ENCODE measurements at places on chromosomes 5 and 9. TPM values are rescaled to one million over a fixed set of nuclear protein-coding genes. Genes with fewer than 3 reads are reported as not detected.

- H3K4me3 ChIP-seq: no peak overlapping the region
- no peaks in the 10 kb centered on the region for H3K4me1 ChIP-seq
- DNase-seq: peak; percentile 45
- H3K27ac ChIP-seq: no peak overlapping the region
Observed at GRCh38 chr5:129771058-129771838, 23.4 kb downstream of the MINAR2 start.

GRCh38 chr5:175214152-175214551 is 229.8 kb downstream of the DRD1 start:
- peak overlapping the region; percentile 40 for H3K27ac ChIP-seq
- H3K4me1 ChIP-seq: peaks cover 51% of the 10 kb centered on the region
- no peaks in the 10 kb centered on the region for H3K36me3 ChIP-seq
- peak; percentile 81 for DNase-seq
- no peak overlapping the region for H3K4me3 ChIP-seq
- H3K27me3 ChIP-seq: no peaks in the 10 kb centered on the region

- no peak overlapping the region for H3K27ac ChIP-seq
- peaks cover 3% of the 10 kb centered on the region for H3K27me3 ChIP-seq
- no peak overlapping the region for H3K4me3 ChIP-seq
- no peaks in the 10 kb centered on the region for H3K36me3 ChIP-seq
- no peak for DNase-seq
Observed at GRCh38 chr5:129724222-129724621, 23.7 kb upstream of the MINAR2 start.

IL13 gene
- not detected for total RNA-seq

RNF180 gene
- 0.79 TPM for total RNA-seq

DDX4 gene
- not detected for total RNA-seq

C9 gene
- total RNA-seq: not detected

CAMK2A gene
- not detected for total RNA-seq

PRDM9 gene
- not detected for total RNA-seq

MED10 gene
- total RNA-seq: 30.1 TPM

PCDHGA10 gene
- total RNA-seq: 1.2 TPM

Measured in SJSA1 (cell line).